ENCODE measurements at places on chromosomes 16 and 17.
A peak's percentile ranks its signal among the peaks of the same experiment; 100 is the strongest.

GRCh38 chr16:48385253-48386150, at the start of gene SIAH1:
Gene SIAH1 (minus strand): TSS chr16:48385413. CDS start chr16:48362428, 22,985 bp downstream.
- DNase-seq, result peak; percentile 90

GRCh38 chr17:79922116-79922601, 82.9 kb upstream of the CBX4 start:
- no peak for DNase-seq

GRCh38 chr17:83078378-83079351, 744 bp upstream of the METRNL start:
- DNase-seq, result no peak

DNA sequence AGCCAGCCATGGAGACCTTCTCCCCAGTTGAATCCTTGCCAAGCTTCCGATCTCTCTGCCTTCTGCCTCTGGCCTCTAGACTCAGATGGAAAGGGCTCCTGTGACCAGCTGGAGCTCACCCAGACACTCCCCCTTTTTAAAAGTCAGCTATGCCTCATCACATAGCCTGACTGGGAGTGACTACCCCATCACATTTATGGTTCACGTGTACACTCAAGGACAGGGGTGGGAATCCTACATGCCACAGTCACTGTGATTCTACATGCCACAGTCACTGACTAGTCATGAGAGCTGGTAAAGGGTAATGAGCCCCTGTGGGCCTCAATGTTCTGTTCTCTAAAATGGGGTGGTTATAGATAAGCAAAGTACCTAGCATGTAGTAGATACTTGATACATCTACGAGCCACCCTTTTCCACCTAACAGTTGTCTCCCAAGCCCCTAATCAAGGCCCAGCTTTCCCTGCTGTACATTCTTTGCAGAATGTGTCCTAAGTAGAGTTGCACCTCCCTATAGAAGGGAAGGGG, 85.1 kb downstream of the RGS9 start:
- DNase-seq, result no peak

DNA sequence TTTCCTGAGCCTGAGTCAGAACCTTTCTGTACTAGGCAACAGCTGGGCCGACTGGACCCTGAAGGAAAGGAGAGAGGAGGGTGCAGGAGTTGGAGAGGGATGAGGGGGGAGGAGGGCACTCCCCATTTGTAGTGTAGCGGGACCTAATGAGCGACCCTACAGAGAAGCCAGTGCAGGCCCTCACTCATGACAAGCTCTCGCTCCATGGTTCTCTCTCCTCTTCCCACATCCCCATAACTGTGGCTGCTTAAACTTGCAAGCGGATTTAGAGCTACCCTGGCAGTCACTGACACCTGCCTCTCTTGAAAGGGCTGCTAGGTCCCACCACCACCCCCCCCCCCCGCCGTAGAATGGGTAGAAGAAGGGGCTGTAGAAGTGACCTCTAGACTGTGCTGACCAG, 14.5 kb downstream of the NKD1 start:
- no peak for DNase-seq

- no peak for DNase-seq
Observed at GRCh38 chr17:19702217-19702641, 14.2 kb downstream of the SLC47A2 start.

DNA sequence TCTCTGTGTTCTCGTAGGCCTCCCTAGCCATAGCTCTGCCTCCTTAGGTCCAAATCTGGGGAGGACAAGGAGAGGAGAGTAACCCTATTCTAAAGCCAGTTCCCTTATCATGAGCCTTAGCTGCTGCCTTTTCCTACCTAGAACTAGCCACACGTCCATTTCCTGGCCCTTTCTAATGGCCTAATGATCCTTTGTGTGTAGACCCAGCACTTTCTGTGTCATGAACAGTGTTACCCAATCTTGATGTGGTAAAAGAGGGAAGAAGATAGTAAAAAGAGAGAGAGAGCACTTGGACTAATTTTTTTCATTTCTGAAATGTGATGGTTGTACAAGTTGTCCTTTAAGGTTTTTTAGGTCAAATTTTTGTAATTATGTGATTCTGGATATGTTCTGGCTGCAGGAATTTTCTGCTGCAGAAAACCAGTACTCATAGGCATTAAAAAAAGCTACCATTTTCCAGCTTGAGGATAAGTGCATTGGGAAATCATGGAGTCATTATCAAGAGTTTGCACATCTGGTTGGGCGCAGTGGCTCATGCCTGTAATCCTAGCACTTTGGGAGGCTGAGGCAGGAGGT, 18.2 kb downstream of the CASC3 start:
- no peak for DNase-seq

GRCh38 chr17:47996201-47996600, 25.3 kb downstream of the CDK5RAP3 start:
- no peak for DNase-seq

- DNase-seq, result no peak
Observed at GRCh38 chr17:34389126-34389750, 26.2 kb upstream of the CCL1 start.

DNA sequence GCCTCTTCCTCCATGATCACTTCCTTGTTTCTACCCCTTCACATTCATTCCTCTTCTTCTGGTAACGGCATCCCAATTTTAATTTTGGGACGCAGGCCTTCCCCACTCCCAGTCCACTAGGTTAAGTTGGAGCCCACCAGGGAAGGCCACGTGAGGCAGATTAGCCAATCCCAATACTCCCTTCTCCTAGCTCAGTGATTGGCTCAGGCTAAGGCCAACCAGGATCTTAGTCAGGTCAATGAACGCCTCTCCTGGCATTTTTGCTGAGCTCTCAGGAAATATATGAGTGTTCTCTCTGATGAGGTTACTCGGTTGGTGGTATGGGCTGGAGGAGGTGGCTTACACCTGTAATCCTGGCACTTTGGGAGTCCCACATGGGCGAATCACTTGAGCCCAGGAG, 15.4 kb downstream of the SEZ6L2 start:
- no peak for DNase-seq

DNA sequence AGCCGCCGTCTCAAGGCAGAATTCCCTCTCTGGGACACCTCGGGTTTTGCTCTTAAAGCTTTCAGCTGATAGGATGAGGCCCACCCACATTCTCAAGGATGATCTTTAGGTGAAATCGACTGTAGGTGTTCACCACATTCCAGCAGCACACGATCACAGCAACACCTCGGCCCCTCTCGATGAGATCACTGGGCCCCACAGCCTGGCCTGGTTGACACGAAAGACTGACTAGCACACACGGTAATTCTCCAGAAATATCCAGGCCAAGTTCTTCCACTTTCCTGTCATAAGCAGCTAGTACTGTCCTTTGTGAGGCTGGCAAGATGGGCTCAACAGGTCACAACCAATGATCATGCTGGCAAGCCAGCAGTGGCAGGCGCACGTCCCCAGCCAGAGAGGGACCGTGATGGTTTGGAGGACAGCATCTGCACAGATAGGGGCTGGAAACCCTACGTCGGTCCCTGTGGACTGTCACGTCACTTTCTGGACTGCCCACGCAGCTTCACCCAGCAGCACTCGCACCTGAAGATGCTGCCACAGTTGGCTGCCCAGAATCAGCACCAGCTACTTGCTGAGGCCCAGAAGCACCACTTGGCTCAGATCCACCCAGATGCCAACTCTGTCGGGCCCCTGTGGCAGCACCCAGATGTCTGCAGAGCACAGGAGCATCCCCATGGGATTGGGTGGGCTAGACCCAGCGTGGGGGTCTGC, 17.4 kb downstream of the TMC6 start:
- no peak for DNase-seq

- DNase-seq, result no peak
Observed at GRCh38 chr17:76716839-76717215, 6.1 kb upstream of the MXRA7 start.

- no peak for DNase-seq
Observed at GRCh38 chr17:48406936-48407567, 23.0 kb downstream of the SKAP1 start.

DNA sequence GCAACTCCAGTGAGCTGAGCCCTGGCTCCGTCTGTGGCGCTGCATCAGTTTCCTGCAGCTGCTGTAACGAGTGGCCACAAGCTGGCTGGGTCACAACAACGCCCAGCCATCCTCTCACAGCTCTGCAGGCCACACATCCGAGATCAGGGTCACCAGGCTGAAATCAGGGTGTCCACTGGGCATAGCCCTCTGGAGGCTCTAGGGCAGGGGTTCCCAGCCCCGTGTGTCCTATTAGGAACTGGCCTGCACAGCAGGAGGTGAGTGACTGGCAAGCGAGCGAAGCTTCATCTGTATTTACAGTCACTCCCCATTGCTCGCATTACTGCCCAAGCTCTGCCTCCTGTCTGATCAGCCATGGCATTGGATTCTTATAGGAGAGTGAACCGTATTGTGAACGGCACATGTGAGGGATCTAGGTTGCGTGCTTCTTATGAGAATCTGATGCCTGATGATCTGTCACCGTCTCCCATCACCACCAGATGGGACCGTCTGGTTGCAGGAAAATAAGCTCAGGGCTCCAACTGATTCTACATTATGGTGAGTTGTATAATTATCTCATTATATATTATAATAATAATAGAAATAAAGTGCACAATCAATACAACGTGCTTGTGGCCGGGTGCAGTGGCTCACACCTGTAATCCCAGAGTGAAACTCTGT, 176.5 kb downstream of the SEC14L1 start:
- no peak for DNase-seq

DNA sequence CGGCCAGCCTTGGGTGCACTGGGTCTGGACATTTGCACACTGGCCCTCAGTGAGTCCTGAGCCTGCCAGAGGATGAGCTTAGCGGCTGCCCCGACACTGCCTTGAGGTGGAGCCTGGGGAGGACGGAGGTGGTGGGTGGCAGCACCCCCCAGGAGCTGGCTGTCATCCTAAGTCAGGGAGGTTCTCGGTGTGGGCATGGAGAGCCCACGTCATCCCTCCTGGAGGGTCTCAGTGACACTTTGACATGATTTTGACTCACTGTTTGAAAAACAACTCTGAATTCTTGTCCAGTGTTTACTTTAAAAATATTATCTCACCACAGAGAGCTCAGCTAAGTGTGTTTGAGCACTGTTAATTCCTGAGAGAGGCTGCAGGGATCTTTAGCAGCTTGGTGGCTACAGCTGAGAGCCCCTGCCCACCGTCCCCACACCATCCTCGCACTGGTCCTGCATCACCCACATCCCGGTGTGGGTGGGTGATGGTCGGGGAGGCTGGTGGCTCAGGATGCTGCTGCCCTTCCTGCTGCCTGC, 63.1 kb downstream of the BANP start:
- no peak for DNase-seq

GRCh38 chr16:14181371-14182050, 110.4 kb downstream of the MRTFB start:
- no peak for DNase-seq

DNA sequence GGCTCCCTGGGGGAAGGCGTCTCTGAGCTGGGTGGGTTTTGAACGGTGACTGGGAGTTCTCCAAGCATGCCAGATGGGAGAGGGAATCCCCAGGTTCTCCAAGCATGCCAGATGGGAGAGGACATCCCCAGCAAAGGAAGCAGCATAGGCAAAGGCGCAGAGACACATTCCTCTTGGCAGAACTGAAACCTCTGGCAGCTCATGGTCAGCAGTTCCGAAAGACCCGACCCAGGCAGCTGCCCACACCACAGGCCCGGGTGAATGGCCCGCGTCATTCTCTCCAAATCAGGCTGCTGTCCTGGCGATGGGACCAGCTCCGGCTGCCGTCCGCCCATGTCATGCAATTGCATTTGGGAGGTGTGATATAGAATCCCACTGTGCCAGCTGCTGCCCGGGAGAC, 8.0 kb downstream of the ZNF469 start:
- no peak for DNase-seq

GRCh38 chr16:68696514-68696913, 40.6 kb upstream of the CDH1 start:
- DNase-seq, result no peak

- DNase-seq, result peak; percentile 41
Observed at GRCh38 chr17:21679256-21680146, 12.8 kb upstream of the KCNJ18 start.

GRCh38 chr17:73508057-73508930, 136.0 kb downstream of the SDK2 start:
- no peak for DNase-seq

DNA sequence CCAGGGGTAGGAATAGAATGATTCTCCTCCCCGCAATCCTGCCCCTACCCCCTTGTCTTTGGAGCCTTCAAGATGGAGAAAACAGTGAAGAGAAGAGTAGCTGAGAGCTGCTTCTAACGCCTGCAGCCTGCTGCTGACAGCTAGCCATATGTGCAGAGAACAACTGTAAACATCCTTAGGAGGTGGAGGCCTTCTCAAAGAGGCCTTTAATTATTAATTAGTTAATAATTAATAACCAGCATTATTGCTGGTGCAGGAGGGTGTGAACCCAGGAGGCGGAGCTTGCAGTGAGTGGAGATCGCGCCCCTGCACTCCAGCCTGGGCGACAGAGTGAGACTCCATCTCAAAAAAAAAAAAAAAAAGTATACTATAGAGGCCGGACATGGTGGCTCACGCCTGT, 8.5 kb downstream of the BFAR start:
- DNase-seq, result no peak

All from activated naive CD4-positive, alpha-beta T cell treated with anti-CD3 and anti-CD28 coated beads, Interleukin-2, amount 50 U/mL, for 72 hours (primary cell).